WTC11 (cell line): ENCODE measurements at places on chromosomes 11 and 22. TPM values are rescaled to one million over a fixed set of nuclear protein-coding genes. Genes with fewer than 3 reads are reported as not detected.

CNTF gene
- total RNA-seq, result 0.55 to 1.6 TPM (median 0.82 TPM) in 3 replicates

DNA sequence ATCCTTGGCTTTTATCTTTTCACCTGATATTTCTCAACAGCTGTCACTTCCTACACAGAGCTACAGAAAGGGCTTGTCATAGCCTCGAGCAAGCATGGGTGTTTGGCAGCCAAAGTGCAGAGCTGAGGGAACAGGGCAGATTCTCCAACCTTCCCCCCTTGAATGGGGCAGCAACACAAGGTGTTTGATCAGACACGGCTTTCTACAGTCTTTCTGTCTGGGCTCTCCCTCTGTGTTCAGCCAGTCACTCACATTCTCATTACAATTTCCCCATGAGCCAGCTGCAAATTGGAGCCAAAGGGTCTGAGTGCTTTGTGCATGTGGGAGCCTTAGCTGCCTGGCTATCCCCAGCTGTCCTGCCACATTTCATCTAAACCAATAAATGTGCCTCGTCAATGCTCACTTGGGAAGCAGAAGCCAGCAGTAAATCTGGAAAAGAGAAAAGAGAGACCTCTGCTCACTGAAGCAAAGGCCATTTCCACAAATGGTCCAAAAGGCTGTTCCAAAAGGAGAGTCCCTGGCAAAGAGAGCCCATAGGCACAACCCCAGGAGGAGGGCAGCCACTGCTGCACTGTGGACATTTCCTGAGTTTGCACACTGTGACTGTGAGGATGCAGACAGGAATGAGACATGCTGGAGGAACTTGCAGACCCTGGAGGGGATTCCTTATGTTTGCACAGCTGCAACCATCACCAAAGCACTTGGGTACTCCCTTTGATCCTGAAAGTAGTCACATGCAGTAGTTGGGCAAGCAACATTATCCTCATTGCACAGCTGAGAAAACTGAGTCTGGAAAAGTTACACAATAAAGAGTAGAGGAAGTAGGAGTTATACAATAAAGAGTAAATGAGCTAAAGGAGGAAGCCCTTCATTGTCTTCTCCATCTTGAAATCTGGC lies 186.8 kb downstream of the FAM181B start:
- no peak for DNase-seq

- DNase-seq, result peak; percentile 37
Measured at GRCh38 chr22:50577987-50578775, at the start of gene CPT1B. TSS of gene CPT1B (minus strand) at chr22:50578427. CDS start at chr22:50577915, 512 bp downstream.

DNA sequence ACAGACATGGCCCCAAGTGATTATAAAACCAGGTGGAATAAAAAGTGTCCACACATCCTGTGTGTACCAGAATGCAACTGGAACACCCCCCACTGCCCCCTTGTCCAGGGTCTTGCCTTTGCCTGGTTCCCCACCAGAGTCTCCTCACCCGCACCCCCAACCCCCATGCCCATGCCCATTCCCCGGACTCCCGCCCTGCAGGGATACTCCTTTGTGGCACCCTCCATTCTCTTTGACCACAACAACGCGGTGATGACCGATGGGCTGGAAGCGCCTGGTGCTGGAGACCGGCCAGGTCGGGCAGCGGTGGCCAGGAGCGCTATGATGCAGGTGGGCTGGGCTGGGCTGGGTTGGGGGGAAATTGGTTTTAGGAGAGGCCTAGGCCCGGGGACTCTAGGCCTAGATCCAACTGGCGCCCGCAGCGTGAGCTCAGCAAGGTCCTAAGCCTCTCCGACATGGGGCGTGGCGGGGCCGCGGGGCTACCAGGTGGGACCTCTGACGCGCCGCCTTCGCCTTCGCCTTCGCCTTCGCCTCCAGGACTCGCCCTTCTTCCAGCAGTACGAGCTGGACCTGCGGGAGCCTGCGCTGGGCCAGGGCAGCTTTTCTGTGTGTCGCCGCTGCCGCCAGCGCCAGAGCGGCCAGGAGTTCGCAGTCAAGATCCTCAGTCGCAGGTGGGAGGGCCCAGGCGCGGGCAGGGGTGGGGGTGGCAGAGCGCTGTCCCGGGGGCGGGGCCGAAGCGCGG lies 9.1 kb downstream of the RPS6KA4 start:
- no peak for DNase-seq

OR2AT4 gene
- 0.02 TPM in 1 of 3 replicates, not detected in the others for total RNA-seq

MTA2 gene
- 101 to 115 TPM (median 103 TPM) in 3 replicates for total RNA-seq

DNA sequence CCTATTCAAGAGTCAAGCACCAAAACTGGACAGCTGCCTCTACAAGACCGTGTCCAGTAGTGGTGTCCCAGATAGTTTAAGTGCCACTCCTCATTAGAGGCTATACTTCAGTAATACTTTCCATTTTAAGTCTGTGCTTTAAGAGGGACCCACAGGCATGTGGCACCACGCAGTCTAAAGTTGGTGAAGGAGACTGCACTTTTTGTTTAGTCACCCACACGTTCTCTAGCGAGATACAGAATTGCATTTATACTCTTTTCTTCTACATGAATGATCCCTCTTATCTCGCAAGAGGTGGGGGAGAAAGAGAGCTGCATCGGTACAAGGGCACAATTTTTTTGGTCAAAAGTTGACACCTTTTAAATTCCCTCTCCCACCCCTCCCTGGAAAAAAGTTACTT lies 41.5 kb downstream of the DDX6 start:
- DNase-seq, result no peak

DNA sequence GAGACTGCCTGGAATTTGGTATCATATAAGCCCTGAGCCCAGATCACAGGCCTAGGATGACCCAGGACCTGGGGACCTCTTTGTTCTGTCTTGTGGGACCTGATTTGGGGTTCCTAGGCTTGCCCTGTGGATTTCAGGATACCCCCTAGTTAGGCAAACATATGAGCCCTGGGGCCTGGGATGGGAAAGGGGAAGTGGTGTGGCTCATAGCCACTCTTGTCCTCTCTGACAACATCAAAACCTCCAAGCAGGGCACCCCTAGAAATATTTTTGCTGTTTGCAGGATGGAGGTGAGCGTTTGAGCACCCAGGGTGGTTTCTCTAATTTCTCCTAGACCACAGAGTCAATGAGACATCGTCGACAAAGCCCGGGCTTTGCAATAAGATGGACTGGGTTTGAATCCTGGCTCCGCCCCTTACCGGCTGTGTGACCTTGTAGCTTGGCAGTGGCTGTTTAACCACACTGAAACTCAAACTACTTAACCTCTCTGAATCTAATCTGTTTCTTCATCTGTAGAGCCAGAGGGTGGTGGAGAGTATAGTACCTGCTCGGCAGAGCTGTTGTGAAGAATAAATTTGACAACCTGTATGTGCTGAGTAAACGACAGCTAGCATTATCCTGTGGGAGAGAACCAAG lies 5.3 kb upstream of the LRRC10B start:
- no peak for DNase-seq

DNA sequence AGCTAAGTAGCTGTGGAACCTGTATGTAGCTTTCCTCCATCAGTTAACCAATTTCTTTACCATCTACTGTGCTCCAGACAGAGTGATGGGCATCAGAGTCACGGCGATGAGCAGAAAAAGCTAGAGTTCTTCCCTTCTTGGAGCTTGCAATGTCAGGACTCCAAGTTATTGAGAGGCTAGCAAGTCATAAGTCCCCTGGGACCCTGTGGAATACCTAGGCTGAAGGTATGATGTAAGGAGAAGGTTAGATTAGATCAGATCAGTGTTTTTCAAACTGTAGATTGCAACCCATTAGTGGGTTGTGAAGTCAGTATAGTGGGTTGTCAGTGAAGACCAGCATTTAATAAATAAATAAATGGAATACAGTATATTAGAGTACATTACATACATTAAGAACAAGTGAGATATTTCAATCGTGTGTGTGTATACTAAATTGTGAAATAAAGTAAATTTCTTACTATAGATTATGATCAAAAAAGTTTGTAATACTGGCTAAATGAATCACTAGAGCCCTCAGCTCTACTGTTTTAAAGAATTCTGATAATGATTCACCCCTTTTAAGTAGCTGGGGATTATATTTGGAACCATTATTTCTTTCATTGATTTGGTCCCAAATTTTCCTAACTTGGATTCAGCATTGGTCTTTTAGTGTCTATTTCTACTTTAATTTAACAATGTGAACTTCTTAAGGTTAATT lies 52.3 kb downstream of the RASSF10 start:
- DNase-seq, result no peak

GLYAT gene
- 0.32 TPM in 1 of 3 replicates, not detected in the others for total RNA-seq

POU2AF2 gene
- total RNA-seq, result not detected in 3 replicates

- no peak for DNase-seq
Measured at GRCh38 chr22:29254286-29254660, 13.5 kb downstream of the RHBDD3 start.

SAAL1 gene
- 38.1 to 40.9 TPM (median 39.8 TPM) in 3 replicates for total RNA-seq

DNA sequence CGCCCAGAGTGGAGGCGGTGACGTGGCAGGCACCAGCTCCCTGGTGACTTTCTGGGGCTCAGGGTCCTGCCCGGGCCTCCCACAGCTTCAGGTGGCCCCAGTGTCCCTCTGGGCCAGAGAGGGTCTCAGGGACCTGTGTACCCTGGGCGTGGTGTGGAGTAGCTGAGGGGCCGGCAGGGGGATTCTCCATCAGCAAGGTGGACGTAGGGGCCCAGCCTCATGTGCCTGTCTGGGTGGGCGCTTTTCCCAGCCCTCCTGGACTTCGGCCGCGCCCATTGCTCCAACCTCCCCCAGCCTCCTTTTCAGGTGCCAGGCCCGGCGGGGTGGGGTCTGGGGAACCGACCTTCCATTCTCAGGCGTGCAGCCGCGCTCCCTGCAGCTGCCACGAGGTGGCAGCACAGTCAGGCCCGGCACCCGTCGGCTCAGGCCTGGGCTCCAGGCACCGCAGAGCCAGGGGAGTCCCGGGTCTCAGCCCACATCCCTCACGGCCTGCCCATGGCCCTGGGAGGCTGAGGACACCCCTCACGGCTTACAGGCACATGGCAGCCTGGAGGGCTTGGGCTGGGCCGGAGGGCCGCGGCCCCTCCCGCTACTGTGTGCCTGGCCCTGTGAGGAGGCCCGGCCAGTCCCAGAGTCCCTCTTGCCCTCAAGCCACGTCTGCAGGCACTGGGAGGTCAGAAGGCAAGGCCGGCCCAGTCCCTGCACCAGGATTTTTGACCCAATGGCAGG lies 19.9 kb upstream of the MUC5B start:
- DNase-seq, result peak; percentile 87

CRACR2B gene
- 46.5 to 58.6 TPM (median 55.9 TPM) in 3 replicates for total RNA-seq

GRCh38 chr11:33651990-33652389 lies 48.6 kb downstream of the C11orf91 start:
- no peak for DNase-seq

- DNase-seq, result no peak
Measured at GRCh38 chr11:93984936-93985335, 36.2 kb upstream of the HEPHL1 start.

- no peak for DNase-seq
Measured at GRCh38 chr11:70608568-70609470, 210.5 kb downstream of the CTTN start.

DNA sequence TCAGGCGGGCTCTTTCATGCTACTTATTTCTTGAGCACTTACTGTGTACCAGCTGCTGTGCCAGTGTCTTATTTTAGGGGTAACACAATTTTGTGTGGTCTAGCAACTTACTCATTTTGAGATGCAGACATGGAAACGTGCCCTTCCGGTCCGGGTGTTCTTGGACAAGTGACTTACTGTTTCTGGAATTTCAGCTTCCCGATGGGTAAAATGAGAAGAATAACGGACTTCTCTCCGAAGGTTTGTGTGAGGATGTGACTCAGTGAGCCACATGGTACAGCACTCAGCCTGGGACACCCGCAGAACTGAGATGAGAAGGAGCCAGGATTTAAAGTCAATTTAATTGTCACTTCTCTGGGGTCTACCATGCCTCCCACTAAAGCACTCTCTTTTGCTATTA lies 114.5 kb upstream of the SYT13 start:
- DNase-seq, result no peak

DNA sequence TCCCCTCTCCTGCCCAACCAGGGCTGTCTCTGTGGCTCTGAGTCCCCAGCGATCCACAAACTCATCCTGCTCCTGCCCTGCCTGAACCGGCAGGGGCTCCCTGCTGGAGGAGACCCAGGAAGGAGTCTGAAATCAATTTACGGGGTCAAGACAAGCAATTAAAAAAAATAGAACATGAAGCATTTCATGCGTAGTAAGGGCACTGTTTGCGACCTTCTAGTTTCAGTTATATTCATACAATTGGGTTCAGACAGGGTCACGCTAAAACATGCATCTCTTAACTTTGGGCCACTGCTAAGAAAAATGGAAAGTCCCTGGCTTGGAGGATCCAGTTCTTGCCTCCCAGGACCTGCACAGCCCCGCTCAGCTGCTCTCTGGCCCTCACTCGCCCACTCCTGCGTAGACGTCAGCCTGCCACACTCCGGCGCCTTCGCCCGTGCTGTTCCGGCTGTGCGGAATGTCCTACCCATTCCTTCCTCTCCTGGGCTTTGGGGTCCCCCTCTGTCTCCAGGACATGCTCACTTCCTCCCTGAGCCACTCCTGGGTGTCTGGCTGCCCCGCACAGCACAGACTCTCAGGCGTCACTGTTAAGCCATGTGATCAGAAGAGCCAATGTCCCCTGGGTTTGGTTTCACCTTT lies 12.8 kb downstream of the NFAM1 start:
- no peak for DNase-seq

DNA sequence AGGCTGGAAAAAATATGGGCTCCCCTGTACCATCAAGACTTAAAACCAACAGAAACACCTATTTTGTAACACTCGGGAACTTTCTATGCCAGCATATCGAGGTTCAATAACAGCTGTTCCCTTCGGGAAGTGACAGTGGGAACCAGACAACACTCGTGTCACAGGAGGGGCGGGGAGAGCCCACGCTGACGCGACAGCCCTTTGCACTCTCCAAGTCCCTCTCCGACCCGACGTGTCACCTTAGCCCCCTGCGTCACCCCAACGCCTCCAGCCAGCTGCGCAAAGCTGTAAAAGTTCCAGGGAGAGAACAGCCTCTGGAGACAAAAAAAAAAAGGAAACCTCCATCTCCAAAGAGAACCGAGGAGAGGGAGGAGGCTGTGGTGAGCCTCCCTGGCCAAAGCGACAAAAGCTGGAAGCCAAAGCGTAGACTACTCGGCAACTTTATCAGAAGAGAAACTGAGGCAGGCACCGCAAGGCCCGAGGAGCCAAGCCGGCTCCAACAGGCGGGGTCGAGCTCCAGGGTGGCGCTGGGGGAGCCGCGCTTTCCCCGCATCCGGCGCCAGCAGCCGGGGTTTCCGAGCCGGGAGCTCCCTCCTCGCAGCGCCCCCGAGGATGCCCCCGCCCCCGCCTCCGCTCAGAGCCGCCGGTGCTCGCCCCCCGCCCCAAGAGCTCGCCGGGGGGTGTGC lies 751 bp downstream of the ARFGAP3 start:
- DNase-seq, result peak; percentile 44

ATG16L2 gene
- 22.2 to 29.0 TPM (median 28.6 TPM) in 3 replicates for total RNA-seq

- DNase-seq, result no peak
Measured at GRCh38 chr11:126864934-126865333, 135.6 kb downstream of the KIRREL3 start.

- peak; percentile 97 for DNase-seq
Measured at GRCh38 chr11:64341851-64342791, 2.1 kb downstream of the CCDC88B start.

RTN4R gene
- total RNA-seq, result 23.0 to 27.0 TPM (median 25.0 TPM) in 3 replicates
